ENCODE measurements at places on chromosomes 2 and 18.

DNA sequence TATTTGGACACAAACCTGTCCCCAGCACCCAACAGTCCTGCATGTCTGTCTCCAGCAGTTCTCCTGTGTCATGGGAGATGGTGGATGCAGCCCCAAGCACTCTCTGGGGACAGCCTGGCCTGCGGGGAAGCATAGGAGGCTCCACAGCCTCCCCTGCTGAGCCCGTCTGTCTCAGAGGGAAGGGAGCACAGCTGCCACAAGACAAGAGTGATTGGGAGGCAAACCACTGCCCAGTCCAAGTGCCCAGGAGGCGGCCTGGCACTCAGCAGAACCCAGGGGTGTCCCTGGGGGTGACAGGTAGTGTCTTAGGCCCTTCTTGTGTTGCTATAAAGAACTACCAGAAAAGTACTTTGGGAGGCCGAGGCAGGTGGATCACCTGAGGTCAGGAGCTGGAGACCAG lies 211.2 kb upstream of the MYT1L start:
- no peak for DNase-seq

GRCh38 chr2:11408959-11409571 lies 56.9 kb downstream of the E2F6 start:
- DNase-seq, result no peak

- no peak for DNase-seq
Observed at GRCh38 chr2:233353101-233353768, 1.1 kb upstream of the DGKD start.

GRCh38 chr2:225037415-225038230 lies 4.6 kb downstream of the DOCK10 start:
- no peak for DNase-seq

- no peak for DNase-seq
Observed at GRCh38 chr2:63679252-63679855, 90.6 kb downstream of the MDH1 start.

Measured in thoracic aorta (tissue), 2 donors.